CD4-positive, alpha-beta T cell treated with Interleukin-15 for 1 hour (primary cell): ENCODE measurements at places on chromosomes 3 and 15.

- no peak for DNase-seq
These were observed 38.6 kb downstream of the ATP1B3 start for GRCh38 chr3:141915016-141915415.

DNA sequence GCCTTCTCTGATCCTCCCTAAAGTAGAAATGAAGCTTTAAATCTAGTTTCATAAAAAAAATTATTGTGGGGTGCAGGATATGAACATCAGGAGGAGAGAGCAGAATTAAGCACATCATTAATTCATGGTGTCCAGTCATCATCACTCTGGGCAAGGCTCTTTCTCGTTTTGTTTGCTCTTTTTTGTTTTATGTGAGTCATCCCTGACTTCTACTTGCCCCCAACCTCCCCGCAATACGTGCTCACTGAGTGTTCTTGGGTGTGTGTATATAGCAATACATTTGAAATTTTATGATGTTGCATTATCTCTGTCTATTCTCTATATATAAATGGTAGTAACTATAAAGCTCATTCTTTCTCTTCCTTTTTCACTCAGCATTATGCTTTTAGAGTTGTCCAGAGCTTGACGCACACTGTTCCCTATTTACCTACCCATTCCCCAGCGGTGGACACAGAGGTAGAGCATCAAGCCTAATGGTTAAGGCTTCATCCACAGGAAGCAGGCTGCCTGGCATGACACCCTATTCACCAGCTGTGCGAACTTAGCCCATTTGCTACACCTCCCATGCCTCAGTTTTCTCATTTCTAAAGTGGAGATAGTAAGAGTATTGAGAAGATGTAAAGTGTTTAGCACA, 72.3 kb downstream of the CD200R1L start:
- DNase-seq: no peak

DNA sequence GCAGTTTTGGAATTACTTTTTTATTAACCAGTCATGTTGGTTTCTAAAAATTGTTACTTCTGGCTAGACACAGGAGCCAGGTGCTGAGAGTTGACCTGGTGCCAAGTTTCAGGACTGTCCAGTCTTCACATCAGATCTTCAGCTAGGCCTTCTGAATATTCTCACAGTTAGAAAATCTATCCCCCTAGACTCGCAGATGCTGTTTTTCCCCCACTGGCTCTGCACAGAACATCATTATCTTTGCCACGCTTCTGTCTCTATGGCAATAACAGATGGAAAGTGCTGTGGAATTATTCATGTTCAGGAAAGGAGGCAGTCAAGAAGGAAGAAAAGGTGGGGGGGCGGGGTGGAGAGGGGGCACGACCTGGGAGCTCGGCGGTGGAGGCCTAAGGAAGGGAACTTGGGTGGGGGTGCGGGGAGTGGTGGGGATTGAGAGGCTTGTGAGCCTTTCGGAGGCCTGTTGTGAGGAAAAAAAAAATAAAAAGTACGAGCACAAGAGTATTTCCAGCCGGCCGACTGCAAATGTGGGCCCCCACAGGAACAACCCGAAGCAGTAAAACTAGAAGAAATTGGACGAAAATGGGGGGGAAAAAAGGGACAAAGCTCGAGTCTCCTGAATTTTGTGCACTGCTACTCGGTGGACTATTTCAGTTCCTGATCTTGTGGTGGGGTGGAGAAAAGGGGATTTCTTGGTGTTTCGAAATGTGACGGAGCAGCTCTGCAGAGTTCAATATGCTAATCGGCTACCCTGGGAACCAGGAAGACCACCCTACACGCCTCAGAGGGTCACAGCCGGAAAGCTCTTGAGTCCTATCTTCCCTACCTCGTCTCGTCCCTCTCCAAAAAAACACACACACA, 1.5 kb upstream of the SKIL start:
- DNase-seq: peak; percentile 67

DNA sequence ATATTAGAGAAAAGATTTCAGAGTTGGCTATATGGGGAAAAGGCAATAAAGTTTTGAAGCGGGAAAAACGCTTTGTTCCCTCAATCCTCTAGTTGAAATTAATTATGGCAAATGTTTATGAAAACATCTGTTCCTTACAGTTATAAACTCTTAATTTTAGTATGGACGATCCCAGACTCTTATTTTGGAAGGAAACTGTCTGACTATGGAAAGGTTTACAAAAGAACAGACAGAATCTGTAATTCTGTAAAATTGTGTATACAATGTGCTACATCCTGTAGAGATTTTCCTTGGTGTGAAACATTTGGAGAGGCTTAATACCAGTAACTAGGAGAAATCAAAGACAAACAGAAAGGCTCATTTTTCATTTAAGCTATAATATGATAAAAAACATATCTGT, 311.8 kb downstream of the TBC1D5 start:
- DNase-seq: no peak

- DNase-seq: no peak
These were observed 13.0 kb downstream of the EFCC1 start for GRCh38 chr3:129014148-129014547.

- DNase-seq: no peak
These were observed 86.1 kb downstream of the RTP4 start for GRCh38 chr3:187454085-187454815.

- DNase-seq: no peak
These were observed 119.8 kb downstream of the RYR3 start for GRCh38 chr15:33430577-33430976.

GRCh38 chr15:81400640-81401236, 26.7 kb upstream of the TMC3 start:
- no peak for DNase-seq

DNA sequence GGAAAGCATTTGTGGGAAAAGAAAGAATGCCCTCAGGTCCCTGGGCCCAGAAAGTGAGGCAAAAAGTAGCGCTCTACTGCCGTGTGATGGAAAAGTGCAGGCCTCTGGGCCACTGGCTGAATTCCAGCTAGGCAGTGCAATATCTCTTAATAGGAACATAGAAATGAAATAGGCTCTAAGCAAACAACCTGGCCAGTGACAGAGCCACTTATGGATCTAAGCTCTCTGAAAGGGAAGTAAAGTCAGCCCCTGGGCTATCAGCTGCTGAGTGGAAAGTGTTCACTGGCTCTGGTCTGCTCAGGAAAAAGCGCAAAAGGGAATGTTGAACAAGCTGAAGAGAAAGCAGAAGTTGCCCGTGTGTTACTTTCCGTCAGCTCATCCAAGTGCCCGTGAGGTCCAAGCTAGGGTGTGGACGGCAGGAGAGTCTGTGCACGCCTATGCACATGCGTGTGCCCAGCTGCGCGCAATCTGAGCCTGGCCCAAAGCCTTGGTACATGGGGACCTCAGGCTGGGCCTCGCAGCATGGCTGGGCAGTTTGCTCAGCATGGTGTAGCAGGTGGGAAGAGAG, 74.0 kb upstream of the RAD18 start:
- no peak for DNase-seq

DNA sequence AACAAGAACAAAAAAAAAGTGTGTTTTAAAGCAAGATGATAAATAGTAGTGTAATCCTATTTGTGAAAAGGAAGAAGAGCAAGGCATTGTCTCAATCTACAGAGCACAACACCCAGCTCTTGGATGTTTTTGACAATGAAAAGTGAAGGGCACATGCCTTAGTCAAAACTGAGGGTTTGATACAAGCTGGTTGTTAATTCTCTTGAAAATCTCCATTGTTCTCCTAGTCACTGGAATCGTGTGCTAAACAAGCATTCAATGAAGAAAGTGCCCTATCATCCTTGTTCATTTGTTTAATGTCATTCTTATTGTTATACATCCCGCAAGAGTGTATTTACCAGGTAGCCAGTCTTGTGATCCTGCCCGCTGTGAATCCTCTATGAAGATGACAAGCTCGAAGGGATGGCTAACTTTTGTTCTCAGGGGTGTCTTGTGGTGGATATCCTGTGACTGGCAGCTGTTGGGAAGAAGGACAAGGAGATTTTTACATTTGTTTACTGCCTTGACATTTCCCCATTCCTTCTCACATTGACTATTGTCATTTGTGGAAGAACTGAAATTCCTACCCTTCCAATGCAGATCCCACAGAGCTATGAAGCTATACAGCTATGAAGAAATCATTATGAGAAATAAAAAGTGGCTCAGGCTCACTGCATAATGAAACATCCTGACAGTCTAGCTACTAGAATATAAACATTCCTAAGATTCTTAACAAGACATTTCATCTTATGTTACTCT, 175.9 kb downstream of the VGLL3 start:
- no peak for DNase-seq

GRCh38 chr3:78183906-78184599, 1144.2 kb downstream of the ROBO2 start:
- DNase-seq: no peak

DNA sequence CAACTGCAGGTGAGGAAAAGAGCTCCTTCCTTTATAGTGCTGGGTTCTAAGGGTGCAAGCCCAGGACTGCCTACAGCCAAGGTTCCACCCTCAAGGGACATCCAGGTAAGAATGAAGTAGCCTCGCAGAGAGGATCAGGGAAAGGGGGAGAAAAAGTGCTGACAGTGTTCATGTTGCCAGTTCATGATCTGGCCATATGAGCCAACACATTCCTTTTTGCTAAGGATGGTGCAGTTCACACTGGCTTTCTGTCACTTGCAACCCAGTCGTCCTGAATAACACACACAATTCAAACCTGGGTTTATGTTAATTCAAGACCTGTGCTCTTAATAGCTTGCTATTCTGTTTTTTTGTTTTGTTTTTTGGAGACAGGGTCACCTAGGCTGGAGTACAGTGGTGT, 9.0 kb downstream of the CLN6 start:
- no peak for DNase-seq

- no peak for DNase-seq
These were observed 46.9 kb downstream of the NR1D2 start for GRCh38 chr3:23991683-23992628.

- no peak for DNase-seq
These were observed 222.0 kb upstream of the GAP43 start for GRCh38 chr3:115401298-115401697.

DNA sequence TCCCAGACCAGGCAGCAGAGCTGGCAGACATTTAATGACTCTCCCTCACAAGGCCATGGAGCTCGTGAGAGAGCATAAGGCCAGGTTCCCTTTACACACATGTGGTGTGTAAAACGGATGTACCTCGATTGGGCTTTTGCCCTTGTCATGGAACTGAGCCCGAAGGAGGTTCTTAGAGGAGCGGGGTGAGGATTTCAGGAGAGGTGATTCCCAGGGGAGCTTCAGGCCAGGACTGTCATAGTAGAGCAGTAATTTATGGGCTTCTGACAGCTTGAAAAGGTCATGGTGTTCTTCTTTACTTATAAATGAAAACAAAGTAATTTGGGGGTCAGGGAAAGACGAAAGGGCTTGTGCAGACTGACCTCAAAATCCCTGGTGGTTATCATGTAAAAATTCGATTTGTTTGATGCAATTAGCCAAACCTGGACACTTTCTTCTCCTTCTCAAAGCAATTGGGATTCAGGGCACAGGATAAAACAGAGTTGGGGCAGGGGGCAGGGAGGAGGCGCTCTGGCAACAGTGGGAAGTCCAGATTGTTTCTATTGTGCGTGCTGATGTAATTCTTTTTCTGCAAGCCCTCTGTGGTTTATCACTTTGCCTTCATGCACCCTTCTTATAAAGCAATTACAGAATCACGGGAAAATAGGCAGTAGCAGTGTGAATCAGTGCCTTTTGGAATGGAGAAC, 51.0 kb downstream of the CACNA1D start:
- DNase-seq: no peak

DNA sequence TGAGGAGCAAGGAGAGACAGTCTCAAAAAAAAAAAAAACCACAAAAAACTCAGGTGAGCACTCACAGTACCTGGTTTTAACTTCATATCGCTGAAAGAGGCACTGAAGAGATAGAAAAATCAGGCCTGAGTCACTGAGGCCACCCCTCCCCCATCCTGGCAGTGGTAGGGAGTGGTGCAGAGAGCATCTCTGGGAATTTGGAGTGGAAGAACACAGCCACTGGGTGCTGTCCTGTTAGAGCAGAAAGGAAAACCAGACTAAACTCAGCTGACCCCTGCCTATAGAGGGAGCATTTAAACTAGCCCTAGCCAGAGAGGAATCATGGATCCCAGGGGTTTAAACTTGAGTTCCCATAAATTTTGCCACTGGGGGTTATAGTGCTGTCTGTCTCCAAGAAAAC, 22.2 kb upstream of the DNAJC13 start:
- DNase-seq: no peak

GRCh38 chr3:105413343-105413887, 46.7 kb downstream of the ALCAM start:
- DNase-seq: no peak

DNA sequence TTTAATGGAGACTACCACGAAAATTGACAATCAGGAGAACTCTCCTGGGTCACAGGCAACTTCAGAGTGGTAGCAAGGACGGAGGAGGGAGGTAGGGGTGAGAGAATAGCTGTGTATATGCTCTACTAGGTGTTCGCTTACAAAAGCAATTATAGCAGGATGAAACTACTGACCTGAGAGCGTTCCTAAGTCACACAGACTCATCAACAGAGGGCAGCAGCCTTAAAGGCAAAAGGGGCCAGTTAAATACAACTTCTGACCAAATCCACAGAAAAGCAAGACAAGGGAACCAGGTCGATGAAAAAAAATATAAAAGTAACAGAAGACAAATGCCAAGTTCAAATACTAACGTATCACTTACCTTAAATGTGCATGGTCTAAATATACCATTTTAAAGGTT, 894.6 kb downstream of the PLOD2 start:
- DNase-seq: no peak

DNA sequence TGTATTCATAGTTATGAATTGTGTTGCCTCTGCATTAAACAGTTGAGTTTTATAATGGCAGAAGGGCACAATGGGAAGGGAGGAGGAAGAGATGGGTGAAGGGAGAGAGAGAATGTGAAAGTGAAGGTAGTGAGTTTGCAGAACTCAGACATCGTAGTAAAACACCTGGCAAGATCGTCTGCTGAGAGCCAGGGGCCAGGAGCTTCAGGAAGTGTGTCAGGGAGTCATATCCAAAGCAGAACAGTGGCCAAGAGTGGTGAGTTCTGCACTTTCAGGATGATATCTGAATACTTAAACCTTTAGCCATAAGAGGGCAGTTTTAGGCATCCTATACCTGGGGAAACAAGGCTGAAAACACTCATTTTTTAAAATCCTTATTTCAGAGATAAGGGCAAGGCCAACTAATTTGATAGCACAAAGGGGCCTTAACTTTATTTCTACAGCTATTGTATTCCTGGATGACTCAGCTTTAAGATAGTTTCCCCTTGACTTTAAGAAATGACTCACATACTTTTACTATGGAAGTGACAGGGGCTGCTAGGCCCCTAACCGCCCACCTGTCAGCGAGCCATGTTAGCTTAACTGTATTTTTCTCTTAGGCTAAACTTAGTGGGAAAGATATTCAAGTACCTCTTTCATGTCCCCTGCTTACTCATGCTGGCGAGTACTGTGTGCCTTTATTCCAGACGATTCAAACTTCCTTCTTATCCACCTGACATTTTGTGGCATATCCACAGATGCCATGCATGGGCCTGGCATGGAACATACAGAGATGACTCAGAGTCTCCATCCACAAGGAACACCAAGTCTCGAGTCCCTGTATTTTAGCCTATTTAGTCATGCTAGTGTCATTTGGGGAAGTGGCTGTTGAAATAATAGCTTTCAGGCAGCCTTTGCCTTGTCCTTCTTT, 53.9 kb downstream of the RLBP1 start:
- DNase-seq: peak; percentile 21
